ENCODE measurements at places on chromosomes 2 and 18.
A peak's percentile ranks its signal among the peaks of the same experiment; 100 is the strongest.

- no peak for DNase-seq
Measured at GRCh38 chr2:143469323-143469722, 340.1 kb downstream of the ARHGAP15 start.

DNA sequence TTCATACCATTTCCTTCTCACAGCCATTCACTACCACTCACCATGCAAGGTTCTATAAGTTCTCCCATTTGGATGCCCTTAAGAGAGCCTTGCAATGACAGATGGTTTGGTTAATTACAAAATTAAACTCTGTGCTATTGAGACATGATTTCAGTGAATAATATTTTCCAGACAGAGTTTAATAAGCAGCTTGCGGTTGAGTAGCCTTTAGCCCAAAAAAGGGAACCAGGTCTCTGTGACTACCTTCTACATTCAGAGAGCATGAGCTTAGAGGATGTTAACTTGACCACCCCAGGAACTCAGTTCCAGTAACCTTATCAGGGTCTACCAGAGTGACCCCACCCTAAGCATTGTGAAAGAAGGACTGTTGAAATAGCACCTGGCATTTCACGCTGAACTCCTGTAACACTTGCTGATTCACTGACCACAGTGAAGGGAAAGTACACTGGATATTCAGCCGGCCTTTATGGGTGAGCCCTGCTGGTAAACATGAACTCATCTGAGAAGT is 1173.1 kb upstream of the ZEB2 start:
- no peak for DNase-seq

- DNase-seq: no peak
Measured at GRCh38 chr18:47680488-47680887, 250.0 kb downstream of the SMAD2 start.

GRCh38 chr18:21341141-21341540 is 99.1 kb downstream of the GREB1L start:
- no peak for DNase-seq

GRCh38 chr18:2143636-2144035 is 427.7 kb downstream of the METTL4 start:
- DNase-seq: no peak

DNA sequence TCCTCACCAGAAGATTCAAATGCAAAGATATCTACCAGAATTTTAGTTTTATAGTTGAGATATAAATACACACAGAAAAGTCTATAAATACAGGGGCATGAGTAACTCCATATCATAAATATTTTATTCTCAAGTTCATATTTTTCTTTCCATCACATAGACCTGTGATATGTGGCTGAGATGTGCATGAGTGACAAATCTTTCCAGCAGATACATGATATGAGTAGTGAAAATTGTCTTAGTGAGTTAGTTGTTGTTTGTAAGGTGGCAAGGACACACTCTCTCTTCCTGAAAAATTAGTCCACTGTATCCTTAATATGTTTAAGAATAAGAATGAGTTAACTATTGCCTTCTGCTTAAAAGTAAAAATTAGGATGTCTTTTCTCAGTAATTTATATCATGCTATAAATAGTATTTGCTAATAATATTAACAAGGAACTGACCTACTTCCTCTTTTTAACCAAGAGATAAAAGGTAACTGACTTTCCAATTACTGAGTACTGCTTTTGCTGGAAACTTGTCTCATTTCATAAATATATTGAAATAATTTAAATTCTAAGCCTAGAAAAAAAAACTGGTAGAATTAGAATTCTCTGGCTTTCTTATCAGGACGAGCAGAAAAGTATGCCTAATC is 85.2 kb upstream of the SESTD1 start:
- DNase-seq: no peak

GRCh38 chr18:70653671-70654070 is 364.8 kb downstream of the SOCS6 start:
- DNase-seq: no peak

DNA sequence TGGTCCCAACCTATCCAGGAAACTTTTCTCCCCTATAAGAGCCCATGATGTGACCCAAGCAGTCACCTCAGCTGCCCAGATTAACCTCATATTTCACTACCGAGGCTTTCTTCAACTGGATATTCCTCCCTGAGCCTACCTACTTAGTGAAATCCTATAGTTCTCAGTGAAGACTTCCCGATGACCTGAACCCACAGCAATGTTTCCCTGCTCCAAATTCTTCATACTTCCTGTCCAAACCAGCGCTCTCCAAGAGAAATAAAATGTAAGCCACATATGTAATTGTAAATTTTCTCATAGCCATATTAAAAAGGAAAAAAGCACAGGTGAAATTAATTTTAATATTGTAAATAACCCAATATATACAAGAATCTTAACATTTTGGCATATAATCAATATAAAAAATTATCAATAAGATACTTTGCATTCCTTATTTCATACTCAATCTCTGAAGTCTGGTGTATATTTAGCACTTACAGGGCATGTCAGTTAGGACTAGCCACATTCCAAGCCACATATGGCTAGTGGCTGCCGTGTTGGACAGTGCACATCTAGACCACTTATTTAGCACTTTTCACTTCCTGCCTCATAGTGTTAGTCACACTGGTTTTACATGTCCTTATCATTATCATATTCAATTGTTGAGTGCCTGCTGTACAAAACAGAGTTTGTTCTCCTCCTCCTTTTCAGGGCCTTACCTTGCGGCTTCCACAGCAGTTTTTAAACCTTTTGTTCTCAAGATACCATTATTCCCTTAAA is 1.9 kb upstream of the STAT4 start:
- DNase-seq: no peak

- no peak for DNase-seq
Measured at GRCh38 chr2:120344976-120345581, 857 bp upstream of the INHBB start.

GRCh38 chr2:67255933-67256615 is 141.1 kb upstream of the ETAA1 start:
- DNase-seq: no peak

DNA sequence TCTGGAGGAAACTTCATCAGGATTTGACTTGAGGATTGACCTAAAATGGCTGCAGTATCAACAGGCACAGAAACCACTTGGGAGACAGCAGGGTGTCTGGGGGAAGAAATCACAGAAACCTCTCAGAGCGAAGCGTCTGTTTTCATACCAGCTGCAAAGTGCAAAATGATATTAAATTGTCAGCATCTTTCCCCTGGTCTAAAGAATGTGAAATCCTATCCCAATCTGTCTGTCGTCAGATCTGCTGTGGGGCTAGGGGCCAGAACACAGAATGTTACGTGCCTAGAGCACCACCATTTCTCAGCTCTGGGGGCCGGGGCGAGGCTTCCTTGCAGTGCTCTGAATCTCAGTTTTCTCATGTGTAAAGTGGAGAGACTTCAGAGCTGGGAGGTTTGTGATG is 54.1 kb upstream of the MYCN start:
- no peak for DNase-seq

DNA sequence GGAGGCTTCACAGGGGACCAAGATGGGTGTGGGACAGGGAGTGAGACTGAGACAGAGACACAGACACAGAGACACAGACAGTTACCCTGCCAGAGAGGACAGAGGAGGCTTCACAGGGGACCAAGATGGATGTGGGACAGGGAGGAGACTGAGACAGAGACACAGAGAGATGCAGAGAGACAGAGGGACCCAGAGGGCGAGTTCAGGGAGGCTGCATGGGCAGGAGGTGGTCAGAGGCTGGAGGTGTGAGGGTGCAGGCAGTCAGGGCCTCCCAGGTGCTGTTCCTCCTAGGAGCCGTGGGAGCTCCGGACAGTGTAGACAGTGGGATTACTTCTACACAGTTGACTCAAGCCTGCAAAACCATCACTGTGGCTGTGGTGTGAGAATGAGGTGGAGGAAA is 206.2 kb upstream of the PXDN start:
- DNase-seq: no peak

- DNase-seq: no peak
Measured at GRCh38 chr2:106573773-106574172, 86.6 kb downstream of the CD8B2 start.

GRCh38 chr2:232120911-232121310 is 159.4 kb downstream of the DIS3L2 start:
- no peak for DNase-seq

DNA sequence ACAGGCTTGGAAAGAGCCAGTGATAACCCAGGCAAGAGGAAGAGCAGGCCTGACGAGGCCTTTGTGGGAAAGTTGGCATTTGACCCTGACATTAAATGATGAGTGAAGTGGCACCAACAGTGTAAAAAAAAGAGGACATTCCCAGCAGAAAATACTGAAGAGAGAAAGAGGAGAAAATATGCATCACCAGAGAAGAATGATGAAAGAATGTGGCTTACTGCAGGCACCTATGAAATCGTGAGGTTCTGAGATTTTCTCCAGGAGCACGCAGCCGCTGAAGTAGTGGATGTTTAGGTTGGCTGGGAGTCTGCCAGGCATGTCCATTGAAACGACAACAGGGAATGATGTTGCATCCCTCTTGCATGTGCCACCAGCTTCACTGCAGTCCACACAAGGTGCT is 13.8 kb downstream of the EHD3 start:
- no peak for DNase-seq

DNA sequence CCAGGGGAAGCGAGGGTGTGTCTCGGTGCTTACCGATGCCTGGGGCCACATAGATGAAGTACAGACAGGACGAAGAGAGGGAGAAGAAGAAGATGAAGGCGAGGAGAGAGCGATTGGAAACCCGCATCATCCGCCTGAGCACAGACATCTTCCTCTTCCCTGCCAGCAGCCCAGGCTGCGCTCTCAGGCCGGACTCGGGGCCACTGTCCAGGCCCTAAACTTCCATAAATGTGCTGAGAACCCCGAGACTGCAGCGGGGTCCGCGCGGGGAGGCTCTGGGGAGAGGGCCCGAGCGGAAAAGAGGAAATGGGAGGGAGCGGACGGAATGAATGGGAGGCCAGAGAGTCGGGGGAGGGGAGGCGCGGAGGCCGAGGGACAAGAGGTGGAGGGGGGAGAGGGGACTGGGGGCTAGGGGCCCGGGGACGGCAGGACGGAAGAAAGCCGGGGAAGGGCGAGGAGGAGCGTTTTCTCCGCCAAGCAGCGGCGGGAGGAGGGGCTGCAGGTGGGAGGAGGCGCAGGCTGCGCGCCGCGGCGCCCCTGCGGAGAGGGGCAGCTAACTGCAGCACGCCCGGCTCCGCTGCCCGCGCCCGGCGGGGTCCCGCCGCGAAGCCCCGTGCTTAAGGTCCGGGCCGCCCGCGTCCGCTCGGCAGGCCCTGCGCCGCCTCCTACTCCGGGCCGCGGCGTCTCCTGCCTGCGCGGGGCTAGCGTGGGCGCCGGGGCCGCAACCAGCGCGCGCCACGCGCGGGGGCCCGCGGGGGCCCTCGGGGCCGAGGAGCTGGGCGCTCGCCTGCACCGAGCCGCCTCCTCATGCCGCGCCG is at the start of gene B4GALT6:
B4GALT6 (minus strand) TSS at position 303 of the 818 bp plus-strand sequence; CDS start at position 148, 155 bp downstream.
- peak; percentile 11 for DNase-seq

- no peak for DNase-seq
Measured at GRCh38 chr2:72111061-72111460, 36.6 kb downstream of the CYP26B1 start.

- DNase-seq: no peak
Measured at GRCh38 chr2:71336802-71337201, 5.2 kb downstream of the ZNF638 start.

DNA sequence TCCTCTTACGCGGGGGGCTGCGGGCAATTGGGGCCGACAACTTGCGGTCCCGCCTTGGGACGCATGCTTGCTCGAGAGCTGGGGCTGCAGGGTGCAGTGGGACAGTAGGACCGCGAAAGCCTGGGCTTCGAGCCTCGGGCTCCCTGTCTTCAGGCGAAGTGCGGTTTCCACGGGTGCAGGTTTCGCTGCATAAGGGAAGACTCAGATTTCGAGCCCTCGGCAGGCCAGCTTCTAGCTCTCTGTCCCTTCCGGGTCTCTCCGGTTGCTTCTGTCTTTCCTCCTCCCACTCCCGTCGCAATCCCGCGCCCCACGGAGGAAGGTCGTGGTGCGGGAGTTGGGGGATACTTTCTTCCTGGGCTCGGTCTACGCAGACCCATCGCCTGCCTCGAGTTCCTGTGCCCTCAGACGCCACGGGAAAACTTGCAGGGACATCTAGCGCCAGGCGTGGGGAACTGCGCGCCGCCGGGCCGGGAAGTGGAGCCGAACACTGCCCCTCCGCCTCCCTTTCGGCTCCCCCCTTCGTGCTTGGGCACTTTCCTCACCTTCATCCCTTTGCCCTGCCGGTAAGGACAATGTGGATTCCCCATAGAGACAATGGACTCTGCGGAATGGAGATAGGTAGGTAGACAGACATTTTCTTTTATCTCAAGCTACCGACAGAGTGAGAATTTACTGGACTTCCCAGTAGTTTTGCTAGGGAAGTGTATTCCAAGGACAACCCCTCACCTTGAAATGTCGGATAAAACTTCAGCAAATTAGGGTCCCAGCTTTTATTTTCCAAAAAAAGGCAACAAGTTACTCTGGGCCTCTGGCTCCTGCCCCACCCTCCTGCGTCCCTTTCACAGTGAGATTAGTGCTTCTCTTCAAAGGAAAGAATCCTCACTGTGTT is 4.2 kb upstream of the HOXD13 start:
- no peak for DNase-seq

DNA sequence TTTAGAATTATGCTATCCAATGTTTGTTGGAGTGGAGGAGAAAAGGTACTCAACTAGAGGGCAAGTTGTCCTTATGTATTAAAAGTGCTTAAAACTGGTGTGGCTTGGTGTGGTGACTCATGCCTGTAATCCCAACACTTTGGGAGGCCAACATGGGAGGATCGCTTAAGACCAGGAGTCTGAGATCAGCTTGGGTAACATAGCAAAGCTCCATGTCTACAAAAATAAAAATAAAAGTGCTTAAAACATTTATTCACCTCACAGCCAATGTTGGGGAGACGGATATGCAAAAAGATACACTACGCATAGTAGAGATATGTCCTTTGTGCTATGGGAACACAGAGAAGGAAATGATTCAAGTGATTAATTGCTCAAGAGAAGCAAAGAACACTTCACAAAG is 19.3 kb upstream of the TNFAIP6 start:
- no peak for DNase-seq

GRCh38 chr2:12731701-12732280 is 15.1 kb downstream of the TRIB2 start:
- DNase-seq: no peak

DNA sequence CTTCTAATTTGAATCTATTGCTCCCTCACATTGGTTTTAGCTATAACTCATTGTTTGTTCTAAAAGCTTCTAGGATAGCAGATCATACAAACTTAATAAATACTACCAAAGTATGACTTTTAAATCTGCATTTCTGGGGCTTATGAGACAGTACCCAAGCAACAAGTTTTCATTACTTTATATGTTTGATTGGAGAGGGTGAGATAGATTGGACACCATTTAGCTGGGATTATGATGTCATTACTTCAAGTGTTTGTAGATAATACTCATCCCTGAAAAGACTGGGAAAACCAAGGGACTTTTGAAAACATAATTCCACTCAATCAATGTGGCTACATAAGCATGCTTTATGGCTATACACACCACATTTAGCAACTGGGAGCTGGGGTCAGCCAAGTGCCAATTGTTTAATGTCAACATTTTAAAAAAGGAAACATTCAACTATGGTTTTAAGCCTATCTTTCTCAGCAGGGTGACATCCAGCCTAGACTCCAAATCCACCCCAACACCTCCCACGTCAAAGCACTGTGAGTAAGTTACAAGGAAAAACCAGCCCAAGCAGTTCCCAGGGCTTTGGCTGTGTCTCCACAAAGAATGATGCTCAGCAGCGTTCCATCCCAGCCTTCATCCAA is 119.9 kb downstream of the ETAA1 start:
- DNase-seq: no peak
